ENCODE measurements at places on chromosomes 16 and 17.

DNA sequence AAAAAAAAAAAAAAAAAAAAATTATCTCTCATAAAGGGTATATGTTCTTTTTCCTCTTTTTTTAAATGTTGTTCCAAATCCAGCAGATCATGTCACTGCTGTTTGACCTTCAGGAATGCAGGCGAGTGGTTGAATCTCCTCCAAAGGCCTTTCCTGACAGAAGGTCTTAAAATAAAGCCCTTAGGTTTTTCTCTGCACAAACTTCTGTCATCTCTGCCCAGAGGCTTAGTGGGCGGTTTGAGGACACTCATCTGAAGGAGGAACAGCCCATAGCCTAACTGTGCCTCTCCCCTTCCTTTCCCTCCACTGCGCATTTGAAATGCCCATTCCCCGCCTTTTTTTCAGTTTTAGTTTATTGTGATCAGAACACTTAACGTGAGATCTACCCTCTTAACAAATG is 270.2 kb downstream of the TMEM114 start:
- DNase-seq: no peak

DNA sequence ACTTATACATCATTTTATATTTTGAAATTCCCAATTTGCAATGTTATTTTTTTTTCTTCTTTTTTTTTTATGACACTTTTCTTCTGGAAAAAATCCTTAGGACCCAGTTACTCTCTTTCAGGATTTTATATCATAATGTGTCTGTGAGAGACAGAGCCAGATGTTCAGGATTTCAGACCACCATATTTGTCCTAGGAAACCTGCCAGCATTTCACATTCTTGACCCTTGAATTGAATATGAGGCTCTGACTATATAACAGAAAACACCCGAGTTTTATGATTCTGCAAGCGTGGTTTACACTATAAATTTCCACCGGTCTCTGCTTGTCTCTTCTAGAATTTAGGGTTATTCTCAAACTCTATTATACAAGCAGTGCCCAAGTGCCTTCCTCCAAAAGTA is 621.0 kb downstream of the WWOX start:
- no peak for DNase-seq

- DNase-seq: no peak
Measured at GRCh38 chr17:36602030-36602748, 806 bp downstream of the MRM1 start.

GRCh38 chr16:66948837-66949225 is 12.2 kb upstream of the CES3 start:
- DNase-seq: no peak

DNA sequence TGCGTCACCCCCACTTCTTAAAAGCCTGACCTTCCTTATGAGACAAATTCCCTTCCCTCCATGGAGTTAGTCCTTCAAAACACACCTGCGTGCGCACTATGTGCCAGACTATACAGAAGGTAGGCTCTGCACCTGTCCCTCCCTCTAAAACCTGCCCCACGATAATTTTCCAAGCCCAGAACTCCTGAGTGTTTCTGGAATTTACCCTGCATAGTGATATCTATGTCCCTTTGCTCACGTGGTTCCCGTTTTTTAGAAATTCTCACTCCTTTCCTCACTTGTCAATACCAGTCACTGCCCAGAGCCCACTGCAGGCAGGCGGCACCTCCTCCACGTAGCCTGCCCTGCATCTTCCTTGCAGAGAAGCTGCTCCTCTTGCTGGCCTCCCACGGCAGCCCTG is 82.2 kb downstream of the SLC6A2 start:
- no peak for DNase-seq

- DNase-seq: no peak
Measured at GRCh38 chr16:73093146-73094144, 45.5 kb upstream of the ZFHX3 start.

DNA sequence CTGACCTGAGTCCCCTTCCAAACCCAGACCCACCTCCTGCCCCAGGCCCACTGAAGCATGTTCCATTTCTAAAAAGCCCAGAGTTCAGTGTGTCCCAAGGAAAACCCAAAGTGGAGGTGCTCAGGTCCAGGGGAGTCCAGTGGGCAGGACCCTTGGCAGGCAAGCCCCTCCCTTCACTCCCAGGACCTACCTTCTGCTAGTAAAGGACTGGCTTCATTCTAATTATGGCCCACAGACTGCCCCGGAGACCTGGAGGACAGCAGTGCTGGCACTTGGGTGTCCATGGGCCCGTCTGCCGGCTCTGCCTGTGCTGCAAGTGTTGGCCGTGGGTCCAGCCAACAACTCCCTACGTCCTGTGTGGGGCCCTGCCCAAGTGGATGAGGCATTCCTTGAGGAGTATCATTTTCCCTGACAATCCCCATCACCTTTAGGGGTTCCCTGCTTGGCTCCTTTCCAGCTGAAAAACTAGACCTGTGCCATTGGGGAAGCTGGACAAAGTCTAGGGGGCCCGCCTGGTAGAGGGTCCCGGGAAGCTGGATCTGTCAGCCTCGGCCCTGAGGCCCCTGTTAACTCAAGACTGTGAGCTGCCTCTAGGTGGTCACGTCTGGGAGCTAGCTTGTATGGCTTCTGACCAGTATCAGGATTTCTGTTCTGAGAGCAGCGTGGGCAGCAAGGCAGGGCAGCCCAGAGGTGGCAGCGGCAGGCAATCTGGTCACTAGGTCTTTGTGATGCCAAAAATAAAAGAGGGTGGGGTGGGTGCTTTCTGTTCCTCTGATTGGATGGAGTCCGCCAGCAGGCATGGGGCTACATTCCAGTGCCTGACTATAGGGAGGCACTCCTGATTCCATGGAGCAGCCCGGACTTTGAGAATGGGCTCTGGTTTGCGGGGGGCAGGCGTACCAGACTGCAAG is 8.2 kb downstream of the CBX2 start:
- DNase-seq: no peak

DNA sequence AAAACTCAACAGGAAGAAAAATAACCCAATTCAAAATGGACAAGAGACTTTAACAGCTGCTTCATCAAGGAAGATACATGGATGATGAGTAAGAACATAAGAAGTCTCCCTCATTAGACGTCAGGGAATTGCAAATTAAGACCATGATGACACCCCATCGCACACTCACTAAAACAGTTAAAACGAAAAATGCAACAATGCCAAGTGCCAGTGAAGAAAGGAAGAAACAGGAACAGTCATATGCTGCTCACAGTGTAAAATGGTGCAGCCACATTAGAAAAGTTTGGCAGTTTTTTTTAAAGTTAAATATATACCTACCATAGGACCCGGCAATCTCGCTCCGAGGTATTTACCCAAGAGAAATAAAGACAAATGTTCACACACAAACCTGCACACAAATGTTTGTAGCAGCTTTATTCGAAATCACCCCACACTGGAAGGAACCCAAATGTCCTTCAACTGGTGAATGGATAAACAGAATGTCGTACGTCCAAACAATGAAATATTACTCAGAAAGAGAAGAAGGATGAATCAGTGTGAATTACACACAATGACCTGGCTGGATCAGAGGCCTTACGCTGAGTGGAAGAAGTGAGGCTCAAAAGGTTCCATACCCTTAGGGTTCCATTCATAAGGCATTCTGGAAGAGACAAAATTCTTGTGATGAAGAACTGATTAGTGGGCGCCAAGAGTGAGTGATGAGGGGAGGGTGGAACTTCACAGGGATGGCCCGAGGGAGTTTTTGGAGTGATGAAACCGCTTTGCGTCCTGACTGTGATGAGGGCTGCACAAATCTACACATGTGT is 110.3 kb downstream of the C16orf95 start:
- no peak for DNase-seq

DNA sequence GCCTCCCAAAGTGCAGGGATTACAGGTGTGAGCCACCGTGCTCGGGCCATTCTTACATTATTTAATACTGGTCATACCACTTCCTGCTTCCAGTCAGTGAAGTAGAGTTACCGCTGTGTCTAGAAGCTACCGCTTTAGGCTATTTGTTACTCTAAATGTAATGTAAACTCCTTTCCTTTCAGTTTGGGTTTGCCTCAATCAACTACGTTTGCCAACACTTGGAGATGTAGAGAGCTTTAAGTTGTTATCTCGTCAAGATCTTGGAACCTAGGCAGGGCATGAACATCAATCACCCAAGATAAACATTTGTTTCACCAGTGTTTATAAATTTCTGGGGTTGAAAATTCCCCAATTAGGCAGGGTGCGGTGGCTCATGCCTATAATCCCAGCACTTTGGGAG is 275.9 kb downstream of the STX8 start:
- DNase-seq: no peak

GRCh38 chr16:10984509-10984908 is 40.1 kb downstream of the CLEC16A start:
- DNase-seq: no peak

- no peak for DNase-seq
Measured at GRCh38 chr17:72362376-72363088, 241.7 kb downstream of the SOX9 start.

GRCh38 chr17:79192503-79193351 is 118.1 kb downstream of the ENGASE start:
- no peak for DNase-seq

GRCh38 chr17:13598353-13599167 is 3.2 kb downstream of the HS3ST3A1 start:
- DNase-seq: no peak

- DNase-seq: no peak
Measured at GRCh38 chr17:71987634-71988033, 133.2 kb upstream of the SOX9 start.

DNA sequence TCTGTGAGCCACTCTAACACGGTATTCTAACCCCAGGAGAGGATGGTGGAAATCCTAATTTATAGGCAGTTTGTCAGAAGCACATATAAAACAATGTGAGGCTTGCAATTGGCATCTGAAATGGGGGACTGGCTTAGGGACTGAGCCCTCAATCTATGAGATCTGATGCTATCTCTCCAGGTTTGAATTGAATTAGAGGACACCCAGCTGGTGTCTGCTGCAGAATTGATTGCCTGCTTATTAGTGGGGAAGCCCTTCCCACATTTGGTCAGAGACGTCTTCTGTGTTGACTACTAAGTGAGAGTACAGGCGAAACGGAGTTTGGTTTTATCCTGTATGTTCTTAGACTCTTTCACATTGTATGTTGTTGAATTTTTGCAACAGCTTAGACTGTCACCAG is 13.6 kb upstream of the TMIGD1 start:
- DNase-seq: no peak

DNA sequence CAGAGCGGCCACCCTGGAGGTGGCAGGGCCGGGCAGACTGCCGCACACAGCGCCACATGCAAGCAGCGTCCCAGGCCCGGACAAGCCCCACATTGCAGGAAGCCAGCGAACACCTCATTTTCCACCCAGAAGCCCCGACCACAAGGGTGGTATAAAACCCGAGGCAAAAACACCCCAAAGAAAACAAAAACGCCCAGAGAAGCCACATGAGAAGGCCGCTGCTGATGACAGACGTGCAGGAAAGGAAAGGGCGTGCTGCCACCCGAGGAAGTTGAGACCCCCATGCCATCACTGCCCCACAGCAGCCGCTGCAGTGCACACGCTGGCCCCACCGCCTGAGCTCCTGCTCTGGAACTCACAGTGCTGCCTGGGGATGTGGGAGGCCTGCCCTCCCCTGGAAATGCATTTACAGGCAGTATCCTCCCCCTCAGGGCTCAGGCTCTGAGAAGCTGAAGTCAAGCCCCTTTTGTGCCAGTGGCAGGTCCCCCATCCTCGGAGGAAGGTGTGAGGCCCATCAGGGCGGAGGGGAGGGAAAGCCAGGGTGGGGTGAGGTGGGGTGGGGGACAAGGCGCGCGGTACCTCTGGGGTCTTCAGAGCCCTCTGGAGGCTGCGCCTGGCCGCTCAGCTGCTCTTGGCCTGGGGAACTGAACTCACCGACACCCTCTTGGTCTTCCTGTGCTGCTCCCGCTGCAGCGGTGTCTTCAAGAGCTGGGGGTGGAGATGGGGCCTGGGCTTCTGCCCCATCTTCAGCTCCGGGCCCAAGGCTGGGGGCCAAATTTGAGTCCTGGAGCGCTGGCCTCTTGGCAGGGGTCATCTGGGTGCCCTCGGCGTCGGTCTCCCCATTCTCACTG is 62.0 kb downstream of the IL21R start:
- peak; percentile 72 for DNase-seq

DNA sequence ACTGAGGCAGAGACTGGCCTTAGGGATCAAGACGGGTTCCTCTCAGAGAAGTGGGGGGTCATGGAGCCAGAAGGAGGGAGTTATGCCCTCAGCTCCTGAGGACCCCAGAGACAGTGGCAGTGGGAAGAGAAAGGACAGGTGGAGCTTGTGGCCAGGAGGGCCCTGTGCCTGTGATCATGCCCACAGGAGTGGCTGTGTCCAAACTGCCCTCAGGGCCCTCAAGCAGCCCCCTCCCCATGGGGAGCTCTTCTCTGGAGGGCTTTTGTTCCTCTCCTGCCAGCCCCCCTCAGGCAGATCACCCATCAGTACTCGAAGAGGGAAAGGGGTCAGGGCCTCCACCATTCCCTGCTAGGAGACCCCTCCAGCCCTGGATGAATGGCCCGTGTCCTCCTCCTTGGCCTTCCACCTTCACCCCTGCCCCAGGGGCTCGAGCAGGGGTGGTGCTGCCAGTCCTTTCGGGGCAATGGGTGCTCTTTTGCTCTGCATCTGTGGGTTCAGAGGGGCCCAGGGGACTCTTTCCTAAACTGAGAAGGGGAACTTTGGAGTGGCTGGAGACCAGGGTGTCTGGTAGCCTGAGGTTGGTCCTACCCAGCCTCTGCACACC is 52.7 kb downstream of the BEAN1 start:
- no peak for DNase-seq
